RCC 7860 (cell line): ENCODE measurements at places on chromosomes 1 and 21.

DNA sequence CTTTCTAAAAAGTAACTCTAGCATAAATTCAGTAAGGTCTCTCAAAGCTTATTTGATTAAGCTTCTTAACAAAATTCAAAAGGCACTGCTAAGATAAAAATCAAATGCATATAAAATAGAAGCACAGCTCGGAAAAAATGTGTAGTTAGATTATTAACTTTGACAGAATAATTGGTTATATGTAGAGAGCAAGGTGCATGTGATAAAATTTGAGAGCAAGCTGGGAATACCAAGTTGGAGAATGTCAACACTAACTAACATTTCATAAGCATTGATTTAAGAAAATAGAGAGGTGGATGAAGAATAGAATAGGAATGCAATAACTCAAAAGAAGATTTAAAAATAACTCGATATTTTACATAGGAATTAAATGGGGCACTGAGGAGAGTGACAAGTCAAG, 204.5 kb upstream of the GREM2 start:
- DNase-seq, result no peak

- DNase-seq, result no peak
These were observed 73.9 kb downstream of the ACTL8 start for GRCh38 chr1:17828991-17829390.

DNA sequence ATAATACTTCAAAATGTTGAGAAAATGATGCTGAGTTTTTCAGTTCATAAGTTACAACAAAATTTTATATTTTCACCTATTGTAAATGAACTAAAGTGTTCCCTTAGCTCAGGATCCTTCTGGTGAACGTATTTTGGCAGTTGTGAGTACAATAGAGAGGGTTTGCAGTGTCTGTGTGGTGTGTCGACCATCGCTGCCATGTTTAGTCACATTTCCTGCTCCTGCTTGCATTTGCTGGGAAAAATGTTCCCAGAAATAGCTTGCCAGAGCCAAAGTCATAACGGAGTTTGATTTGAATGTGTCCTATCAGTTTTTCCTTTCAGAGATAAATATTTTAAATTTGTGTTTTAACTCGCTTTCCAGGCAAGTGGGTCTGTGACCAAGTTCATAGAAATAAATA, 117.1 kb upstream of the COL6A1 start:
- no peak for DNase-seq

DNA sequence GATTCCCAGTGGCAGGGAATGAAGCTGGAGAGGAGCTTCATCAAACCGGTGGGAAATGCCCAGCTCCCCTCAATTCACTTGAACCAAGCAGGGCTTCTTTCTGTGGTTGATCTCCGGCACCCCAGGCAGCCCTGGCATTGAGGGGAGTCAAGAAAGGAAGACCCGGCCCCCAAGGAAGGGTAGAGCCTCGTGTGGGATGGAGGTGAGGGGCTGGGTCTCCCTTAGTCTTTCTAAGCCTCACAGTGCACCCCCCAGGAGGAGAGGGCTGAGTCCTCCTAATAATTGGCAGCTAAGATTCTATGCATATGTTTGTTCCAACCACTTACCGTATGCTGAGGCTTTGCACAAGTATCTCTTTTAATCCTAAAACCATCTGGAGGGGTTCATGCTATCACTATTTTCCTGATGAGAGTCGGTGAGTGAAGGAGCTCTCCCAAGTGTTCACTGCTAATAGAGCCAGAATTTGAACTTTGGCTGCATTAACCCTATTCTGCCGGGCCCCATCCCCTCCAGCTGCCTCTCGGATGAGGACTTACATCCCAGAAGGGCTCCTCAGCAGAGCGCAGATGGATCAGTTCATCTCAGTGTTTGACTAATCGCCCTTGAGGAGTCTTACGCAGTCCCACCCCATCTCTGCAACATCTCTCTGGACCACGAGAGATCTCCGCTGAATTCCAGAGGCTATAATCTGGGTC, 33.1 kb upstream of the TMEM51 start:
- DNase-seq, result no peak

GRCh38 chr1:232769733-232770132, 35.5 kb upstream of the MAP10 start:
- DNase-seq, result no peak

DNA sequence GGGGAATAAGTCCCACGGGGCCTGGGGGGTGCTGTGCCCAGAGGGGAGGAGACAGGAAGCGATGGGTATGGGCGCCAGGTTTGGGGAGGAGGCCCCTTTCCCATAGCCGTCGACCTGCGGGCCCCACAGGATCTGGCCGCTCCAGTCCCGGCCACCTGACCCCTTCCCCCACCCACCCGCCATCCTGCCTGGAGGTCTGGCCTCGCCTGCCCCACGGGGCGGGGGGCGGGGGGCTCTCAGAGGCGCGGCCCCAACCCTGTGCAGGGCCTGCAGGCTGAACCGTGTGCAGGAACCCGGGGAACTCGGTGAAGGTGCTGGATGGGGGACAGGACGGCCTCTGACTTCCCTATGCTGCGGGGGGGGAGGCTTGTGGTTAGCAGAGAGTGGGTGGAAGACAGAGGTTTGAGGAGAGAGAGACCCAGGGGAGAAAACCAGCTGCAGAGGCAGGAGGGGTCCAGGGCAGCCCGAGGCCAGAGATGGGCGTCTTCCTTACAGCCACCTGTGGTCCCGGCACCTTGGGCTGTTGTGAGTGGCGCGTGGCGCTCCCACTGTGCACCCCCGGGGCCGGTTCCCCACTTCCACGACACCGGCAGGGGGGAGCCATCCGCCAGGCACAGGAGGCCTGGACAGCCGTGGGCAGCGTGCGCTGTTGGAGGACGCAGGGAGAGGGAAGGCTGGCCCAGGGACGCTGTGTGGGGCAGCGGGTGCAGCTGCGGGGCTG, 2.5 kb upstream of the TNFRSF18 start:
- no peak for DNase-seq

DNA sequence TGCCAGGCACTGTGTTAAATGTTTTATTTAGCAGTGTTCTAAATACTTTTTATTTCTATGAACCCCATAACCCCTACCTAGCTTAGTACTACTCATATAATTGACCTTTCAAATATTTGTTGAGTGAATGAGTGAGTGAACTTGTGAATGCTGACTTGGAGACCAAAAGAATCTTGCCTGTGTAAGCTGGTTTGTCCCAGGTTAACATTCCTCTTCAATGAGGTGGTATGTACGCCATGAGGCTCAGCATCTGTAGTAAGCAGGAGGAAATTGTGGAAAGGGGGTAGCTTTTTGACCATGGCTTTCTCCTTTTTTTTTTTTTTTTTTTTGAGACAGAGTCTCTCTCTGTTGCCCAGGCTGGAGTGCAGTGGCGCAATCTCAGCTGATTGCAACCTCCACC, 14.6 kb downstream of the MED18 start:
- peak; percentile 90 for DNase-seq

- no peak for DNase-seq
These were observed 168.1 kb downstream of the PLA2G4A start for GRCh38 chr1:186996816-186997215.

GRCh38 chr1:42740851-42741580, 980 bp upstream of the CLDN19 start:
- DNase-seq, result no peak
